EH (cell line): ENCODE measurements at places on chromosomes 1 and 21.

GRCh38 chr1:70583522-70583921 lies 172.5 kb downstream of the CTH start:
- no peak for DNase-seq

GRCh38 chr1:80673935-80674597 lies 1126.7 kb upstream of the ADGRL2 start:
- DNase-seq: no peak

DNA sequence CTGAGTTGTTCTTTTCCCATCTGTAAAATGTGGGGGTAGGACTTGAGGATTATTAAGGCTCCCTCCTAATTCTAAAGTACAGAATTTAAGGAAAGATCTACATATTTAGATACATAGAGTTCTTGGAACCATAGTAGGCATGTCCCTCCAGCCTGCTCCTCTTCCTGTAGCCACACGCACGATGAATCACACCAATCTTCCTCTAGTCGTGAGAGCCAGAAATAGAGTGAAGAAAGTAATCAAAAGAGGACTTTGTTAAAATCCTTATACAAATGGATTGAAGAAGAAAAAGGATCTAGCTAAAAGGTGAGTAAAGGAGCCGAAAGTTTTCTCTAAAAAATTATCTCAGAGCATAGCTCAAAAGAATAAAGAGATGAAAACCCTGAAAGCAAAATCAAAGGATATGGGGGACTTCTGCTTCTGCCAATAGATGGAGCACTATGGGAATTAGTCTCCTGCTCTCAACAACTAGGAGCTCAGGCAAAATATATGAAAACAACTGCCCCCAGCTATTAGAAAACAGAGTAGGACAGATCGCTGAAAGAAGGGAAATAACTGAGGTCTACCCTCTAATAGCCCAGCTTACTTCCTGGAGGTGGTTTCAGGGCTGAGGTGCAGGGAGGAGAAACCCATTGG lies 8.5 kb downstream of the C1orf141 start:
- DNase-seq: peak; percentile 36

DNA sequence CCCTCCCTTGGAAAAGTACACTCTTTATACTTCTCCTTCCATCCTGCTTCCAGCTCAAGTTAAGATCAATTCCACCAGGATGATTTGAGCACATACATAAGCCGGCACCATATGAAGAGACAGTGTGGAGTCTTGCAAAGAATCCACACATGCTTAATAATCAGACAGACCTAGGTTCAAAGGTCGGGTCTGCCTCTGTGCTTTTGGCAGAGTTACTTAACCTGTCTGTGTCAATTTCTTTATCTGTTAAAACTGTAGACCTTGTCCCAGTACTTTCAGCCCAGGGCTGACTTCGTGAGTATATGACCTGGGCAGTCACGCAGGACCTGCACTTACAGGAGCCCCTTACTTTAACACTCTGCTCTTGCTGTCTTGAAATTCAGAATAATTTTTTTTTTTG lies 30.2 kb upstream of the BECN2 start:
- no peak for DNase-seq

DNA sequence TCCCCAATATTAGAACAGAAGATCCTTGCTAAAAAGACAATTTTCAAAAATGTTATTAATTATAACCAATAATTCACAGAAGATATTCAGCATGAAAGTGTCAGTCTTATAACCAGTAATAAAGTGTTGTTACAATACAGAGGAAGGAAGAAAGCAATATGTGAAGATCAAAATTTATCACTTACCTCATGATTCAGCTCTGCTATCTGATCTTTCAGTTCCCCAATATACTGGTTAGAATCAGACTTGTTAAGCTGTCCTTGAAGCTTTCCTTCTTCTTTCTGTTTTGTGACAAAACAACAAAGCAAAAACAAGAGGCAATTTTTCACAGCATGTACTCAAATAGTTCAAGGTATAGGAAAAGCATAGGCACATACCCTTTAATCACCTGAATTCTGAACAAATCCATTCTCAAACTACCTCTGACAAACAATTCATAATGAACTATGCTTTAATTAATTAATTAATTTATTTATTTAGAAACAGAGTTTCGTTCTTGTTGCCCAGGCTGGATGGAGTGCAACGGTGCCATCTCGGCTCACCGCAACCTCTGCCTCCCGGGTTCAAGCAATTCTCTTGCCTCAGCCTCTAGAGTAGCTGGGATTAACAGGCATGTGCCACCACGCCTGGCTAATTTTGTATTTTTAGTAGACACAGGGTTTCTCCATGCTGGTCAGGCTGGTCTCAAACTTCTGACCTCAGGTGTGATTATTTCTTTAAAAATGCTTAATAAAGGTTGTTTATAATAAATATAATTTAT lies 76.9 kb upstream of the GFI1 start:
- no peak for DNase-seq

- peak; percentile 65 for DNase-seq
These were observed 10.6 kb downstream of the PADI1 start for GRCh38 chr1:17215545-17215890.

DNA sequence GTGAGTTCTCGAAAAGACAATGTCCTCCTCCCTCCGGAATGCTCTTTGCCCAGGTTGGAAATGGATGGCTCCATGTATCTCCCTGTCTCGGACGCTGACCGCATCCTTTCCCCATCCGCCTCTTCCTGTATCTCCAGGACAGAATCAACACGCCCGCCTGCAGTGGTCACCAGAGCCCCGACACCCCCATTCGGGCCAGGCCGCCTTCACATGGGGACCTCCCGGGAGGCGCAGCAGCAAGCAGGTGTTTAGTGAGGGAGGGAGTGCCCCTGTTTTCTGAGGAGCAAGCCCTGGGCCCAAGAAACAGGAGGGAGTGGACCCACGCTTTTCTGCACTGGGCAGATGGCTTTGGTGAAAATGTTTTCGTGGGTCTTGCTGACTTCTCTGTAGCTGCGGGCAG lies 83.5 kb upstream of the TTC34 start:
- no peak for DNase-seq

DNA sequence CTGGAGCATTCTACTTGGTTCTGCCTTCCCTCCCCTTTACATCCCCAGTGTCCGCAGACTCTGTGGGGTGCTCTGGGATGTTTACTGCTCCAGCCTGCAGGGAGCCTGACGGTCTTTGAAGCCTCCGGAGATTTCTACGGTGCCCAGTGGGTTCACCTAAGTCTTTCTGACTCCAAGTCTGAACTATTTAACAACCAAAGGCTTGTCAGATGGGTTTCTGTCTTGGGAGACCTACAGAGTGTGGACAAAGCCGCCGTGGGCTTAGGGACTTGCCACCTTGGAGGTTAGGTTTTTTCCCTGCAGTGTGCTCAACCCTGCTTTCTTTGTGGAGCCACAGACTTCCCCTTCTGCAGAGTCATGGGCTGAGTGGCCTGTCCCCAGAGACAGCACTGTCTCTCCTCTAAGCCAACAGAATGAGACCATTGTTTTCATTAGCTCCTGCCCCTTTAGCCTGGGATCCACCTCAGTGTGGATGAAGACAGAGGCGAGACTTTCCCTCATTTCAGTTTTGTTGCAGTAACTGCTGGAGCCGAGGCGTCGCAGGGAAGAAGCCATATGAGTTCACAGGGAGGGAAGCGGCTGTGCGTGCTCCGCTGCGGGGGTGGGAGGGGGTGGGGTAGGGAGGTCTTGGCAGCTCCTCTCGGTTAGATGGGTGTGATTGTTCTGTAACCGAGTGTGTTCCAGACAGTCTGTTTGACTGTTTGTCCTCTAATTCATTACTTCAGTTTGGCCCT lies 120.7 kb downstream of the CNIH3 start:
- peak; percentile 20 for DNase-seq

DNA sequence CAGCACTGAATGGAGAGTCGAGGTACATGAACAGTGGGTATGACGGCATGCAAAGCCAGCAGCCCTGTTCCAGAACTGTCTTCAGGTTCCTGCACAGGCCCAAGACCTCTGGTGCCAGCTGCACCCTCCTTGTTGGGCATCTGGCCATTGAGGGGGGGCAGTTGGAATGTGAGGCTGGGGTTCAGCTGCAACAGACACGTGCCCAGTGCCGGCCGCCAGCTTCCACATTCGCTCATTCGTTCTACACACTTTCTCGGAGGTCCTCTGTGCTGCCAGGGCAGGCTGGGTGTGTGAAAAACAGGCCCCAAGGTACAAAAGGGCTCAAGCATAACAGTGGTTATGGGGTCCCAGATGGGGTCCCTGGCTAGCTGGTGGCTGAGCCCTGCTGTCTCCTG lies 37.9 kb upstream of the SLC19A1 start:
- DNase-seq: no peak

DNA sequence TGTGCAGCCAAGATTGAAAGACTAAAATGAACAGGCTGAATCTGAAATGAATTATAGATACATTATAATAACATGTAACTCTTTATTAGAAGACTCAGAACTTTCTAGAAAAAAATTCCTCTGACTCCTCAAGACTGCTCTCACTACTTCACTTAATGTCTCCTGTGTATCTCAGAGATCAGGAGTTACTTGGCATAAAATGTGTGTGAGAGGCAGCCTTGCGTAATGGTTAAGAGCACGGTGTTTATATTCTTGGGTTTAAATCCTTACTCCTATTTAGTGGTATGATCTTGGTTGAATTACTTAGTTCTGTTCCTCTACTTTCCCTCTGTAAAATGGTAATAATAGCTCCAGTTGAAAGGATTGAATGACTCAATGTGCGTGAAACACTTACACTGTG lies 634.9 kb downstream of the LTN1 start:
- no peak for DNase-seq

DNA sequence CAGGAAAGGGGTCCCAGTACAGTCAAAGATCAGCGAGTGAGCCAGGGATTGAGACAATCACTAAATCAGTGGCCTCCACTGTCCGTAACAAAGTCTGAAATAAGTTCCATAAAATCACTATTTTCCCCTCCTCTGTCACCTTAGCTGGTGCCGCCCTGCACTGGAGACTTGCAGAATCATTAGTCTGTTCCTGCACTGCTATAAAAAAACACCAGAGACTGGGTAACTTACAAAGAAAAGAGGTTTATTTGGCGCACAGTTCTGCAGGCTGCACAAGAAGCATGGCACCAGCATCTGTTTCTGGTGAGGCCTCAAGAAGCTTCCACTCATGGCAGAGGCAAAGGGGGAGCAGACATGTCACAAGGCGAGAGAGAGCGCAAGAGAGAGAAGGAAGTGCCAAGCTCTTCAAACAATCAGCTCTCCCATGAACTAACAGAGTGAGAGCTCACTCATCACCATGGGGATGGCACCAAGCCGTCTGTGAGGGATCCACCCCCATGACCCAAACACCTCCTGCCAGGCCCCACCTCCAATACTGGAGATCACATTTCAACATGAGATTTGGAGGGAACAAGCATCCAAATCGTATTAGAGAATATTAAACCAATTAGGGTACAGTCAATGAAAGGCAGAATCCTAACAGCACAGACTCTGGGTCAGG lies 129.8 kb upstream of the TIAM1 start:
- no peak for DNase-seq

DNA sequence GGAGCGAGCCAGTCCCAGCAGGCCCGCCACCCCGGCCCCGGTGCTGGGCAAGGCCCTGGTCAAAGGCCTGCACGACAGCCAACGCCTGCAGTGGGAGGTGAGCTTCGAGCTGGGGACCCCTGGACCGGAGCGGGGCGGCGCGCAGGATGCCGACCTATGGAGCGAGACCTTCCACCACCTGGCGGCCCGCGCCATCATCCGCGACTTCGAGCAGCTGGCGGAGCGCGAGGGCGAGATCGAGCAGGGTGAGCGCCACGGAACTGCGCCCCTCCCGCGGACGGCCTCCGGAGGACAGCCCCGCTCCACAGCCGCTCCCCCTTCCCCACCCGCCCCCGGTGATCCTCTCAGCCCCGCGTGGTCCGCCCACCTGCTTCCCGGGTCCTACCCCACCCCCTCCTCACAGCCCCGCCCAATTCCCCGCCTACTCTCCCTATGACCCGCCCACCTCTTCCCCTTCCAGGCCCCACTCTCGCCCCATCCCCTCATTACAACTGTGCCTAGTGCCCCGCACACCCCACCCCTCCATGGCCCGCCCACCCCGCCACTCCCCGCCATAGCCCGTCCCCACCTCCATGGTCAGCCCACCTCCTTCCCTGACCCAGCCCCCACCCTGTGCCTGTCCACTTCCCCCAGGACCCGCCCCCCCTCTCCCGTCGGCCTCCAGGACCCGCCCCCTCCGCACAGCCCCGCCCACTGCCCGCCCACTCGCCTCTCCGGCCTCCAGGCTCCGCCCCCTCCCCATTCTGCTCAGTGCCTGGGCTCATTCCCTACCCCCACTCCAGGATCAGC lies 52.7 kb downstream of the VWA5B1 start:
- DNase-seq: no peak

DNA sequence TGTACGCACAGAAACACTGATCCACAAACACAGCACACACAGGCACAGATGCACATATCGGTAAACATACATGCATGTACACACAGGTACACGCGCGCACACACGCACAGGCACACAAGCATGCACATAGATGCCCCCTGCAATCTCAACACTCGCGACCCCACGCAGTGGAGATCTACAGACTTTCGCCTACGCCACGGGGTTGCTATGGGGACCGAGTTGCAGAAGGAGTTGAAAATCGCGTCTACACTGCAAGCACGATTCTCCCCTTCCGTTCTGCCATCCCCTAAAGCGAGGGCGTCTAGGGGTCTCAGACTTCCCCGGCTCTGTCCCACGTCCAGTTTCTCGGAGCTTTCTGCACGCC lies 826 bp downstream of the TRIM17 start:
- DNase-seq: no peak

DNA sequence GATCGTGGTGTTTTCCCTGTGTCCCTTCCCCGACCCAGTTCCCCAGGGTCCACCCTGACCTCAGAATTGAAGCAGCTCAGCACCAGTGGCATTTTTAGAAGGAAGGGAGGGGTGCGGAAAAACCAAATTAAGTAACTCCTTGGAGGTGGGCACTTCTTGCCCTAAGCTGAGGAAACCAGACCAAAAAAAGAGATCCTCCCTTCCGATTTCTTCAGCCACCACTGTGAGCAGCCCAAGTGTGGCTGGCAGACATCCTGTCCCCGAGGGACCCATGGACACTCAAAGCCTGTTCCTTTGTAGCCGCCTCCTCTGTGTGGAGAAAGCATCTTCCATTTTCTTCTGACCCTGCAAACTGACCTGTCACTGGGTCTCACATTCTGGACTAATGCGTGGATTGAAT lies 31.3 kb downstream of the KIRREL1 start:
- no peak for DNase-seq

DNA sequence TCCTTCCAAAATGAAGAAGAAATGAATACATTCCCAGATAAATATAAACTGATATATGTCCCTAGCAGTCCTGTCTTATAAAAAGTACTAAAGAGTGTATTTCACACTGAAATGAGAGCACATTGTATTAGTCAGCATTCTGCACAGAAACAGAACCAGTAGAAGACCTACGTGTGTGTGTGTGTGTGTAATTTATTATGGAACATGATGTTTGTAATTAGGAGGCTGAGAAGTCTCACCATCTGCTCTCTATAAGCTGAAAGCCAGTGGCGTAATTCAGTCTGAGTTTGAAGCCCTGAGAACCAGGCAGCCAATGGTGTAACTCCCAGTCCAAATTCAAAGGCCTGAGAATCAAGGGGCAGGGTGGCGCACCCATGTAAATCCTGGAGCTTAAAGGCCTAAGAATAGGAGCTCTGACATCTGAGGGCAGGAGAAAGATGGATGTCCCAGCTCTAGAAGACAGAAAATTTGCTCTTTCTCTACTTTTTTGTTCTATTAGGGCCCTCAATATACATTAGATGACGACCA lies 146.5 kb upstream of the LYPLAL1 start:
- no peak for DNase-seq
